ENCODE measurements at places on chromosomes 5 and 9.

DNA sequence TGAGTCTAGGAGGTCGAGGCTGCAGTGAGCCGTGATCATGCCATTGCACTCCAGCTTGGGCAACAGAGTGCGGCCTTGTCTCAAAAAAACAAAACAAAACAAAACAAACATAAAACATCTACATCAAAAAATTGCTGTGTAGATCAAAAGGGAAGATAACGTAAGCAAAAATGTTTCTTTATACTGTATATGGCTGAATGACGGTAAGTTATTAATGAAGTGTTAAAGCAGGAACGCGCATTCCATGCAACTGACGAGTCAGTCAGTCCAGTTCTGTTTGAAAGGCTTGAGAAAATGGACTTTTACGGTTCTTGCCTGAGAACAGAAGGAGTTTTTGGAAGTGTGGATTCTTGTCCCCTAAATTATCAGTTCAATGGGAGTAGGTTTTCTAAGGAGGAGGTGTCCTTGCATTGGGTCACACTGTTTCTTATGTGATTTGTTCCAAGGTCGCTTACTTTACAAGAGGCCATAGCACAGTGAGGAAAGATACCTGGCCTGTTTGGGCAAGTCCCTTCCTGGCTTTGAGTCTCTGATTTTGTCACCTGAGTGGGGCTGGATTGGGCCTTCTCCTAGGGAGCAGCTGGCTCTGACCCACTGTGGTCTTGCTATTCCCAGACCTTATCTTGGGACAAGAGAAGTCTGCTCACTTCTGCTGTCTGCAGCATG is 6.6 kb upstream of the PTGS1 start:
- DNase-seq: no peak

DNA sequence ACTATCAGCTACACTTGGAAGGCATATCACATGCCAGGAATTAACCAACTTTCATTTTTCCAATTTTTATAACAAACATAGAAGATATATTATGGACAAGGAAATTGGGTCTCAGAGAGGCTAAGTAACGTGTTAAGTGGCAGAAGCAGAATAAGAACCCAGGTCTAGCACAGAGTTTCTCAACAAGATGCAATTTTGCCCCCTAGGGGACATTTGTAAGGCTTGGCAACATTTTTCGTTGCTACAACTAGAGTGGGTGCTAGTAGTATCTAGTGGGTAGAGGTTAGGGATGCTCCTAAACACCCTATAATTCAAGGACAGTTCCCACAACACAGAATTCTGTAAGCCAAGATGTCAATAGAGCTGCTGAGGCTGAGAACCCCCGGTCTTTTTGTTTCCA is 180.6 kb downstream of the SNCAIP start:
- no peak for DNase-seq

DNA sequence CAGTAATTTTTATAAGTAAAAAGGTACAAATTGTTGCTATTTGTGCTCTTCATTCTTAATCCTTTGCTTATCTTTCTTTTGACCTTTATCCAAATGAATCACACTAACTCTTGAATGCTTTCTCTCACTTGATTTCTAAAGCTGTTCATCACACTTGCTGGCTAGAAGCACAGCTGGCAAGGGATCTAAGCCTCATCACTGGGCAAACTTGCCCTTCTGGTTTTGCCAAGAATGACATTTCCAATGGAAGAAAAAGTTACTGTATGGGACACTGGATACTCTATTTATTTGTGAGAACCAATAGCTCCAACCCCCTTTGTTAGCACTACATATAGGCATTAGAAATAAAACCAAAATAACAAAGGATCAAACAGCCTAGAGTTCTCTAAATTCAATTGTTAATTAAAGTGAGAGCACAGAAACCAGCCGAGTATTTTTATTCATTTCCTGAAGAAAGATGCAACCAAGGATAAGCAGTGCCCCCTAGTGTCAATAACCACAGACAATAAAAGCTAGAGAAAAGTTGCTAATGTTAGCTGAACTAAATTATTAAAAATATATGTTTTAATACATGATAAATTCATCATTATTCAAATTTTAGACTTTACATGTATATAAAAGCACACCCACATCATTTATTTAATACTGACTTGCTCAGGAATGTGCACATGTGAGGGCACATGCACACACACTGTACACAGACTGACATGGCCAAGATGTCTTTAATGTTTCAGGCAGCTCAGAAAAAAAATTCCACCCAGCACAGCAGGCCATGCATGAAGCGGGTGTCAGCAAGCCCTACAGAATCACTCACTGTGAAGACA is 59.8 kb upstream of the POU5F2 start:
- DNase-seq: no peak

GRCh38 chr9:19180991-19181390 is 49.5 kb upstream of the DENND4C start:
- DNase-seq: no peak

- peak; percentile 65 for DNase-seq
These were observed 65.3 kb upstream of the ADAMTS2 start for GRCh38 chr5:179410291-179411160.
